Stromal cell of bone marrow (primary cell): ENCODE measurements at places on chromosomes 7 and 10.

DNA sequence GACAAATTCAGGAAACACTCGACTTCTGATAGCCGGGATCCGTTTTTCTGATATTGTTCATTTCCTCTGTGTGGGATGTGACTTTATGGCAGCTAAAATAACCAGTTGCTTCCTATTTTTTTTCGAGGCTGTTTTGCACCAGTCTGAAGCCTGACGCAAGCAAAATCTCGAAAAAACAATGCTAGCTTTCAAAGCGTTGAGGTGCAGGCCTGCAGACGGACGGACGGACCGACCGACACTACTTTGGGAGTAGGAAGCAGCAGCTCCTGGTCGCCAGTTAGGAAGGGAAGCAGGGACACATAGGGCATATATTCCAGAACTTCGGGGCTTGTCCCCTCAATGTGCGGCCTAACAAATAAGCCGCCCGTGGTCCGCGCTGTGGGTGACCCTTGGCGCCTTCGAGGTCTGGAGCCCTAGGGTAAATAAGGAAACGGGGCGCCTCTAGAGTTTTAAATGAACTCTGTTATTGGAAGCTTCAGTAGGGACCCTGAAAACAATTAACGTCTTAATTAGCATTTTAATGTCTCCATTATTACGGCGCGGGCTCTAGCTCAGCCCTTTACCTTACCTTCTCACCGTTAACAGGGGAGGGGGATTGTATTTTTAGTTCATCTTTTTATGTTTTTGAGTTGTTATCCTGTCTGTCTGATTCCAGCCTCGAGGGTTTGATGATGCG is 1.3 kb downstream of the HHEX start:
- DNase-seq, result no peak

- peak; percentile 40 for DNase-seq
Observed at GRCh38 chr7:88278881-88279280, 27.8 kb downstream of the STEAP4 start.

- DNase-seq, result no peak
Observed at GRCh38 chr7:3279147-3279818, 21.8 kb upstream of the SDK1 start.

DNA sequence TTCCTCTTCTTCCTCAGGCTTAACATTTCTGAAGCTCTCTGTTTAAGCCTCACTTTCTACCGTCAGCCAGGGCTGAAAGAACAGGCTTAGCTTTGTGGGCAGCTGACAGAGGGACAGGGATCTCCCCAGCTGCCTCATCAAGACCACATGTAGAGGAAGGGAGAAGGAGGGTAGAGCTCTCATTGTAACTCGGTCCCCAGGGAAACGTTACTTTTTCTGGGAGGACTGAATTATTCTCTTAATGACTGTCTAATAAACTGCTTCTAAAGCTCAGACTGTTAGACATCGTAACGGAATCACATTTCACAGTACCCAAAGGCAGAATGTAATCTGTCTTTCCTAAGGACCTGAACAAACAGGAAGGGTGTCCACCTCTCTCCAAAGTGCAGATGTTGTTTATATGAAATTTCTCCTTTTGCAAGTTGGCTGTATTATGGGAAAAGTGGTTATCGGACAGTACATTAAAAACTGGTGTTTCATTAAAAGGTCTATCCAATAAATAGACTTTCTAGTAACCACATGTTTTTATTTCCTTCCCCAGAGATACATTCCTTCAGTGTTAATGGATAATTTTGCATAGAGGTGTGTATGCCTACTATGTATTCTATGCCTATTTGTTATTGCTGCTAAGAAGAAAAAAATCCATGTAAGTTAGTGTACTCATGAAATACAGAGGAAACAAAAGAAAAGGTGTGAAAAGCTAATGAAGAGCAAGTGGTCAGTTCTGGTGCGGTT is 144.2 kb downstream of the CTTNBP2 start:
- DNase-seq, result no peak

DNA sequence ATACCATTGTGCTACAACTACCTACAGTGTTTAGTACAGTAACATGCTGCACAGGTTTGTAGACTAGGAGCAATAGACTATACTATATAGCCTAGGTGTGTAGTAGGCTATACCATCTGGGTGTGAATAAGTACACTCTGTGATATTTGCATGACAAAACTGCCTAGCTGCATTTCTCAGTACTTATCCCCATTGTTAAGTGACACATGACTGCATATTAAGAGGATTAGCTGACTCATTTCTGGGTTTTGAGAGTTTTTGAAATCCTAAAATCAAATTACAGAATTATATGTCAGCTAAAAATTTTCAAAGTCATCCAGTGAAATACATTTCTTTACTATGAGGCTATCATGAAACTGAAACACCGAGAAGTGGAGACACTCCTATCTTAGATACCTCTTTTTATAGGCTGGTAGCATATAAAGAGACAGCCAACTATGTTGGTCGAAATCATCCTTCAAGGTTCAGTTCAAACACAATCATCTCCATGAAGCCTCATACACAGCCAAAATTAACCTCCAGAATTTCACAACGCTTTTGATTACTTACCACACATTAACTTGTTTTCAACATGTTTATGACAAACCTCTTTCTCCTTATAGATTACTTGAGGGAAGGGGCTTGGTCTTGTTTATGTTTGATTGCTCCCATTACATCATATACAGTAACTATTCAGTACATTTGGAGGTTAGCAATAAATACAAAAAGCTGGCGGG is 89.8 kb upstream of the ANK3 start:
- DNase-seq, result no peak

DNA sequence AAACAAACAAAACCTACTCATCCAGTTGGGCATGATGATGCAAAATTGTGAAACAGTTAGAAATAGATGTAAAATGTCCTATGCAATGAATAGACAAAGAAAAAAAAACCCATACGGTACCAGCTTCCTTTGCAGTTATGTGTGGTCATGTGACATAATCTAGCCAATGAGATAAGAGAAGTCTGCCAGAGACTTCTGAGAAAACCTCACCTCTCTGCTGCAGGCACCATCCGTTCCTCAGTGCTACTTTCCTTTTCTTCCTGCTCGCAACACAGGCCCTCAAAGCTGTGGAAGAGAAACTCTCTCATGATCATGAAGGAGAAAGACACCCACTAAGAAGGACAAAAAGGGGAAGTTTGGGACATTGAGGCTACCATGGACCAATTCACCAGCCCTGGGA is 76.8 kb upstream of the CARD11 start:
- no peak for DNase-seq

DNA sequence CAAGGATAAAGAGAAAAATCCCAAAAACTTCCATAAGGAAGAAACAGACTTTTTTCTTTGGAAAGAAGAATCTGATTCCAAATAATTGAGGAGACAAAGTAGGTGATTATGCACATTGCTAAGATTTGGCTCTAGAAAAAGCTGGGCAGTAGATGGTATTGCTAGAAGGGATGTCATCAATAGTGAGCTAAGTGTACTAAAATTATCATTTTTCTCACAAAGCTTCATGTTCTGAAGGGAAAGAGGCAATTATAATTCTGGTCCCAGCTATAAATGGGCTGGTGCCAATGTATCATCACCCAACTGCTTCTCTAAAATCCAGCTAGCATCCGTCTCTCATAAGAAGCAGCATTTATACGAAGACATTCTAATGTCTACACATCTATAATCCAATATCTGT is 23.9 kb downstream of the STEAP1 start:
- DNase-seq, result no peak

DNA sequence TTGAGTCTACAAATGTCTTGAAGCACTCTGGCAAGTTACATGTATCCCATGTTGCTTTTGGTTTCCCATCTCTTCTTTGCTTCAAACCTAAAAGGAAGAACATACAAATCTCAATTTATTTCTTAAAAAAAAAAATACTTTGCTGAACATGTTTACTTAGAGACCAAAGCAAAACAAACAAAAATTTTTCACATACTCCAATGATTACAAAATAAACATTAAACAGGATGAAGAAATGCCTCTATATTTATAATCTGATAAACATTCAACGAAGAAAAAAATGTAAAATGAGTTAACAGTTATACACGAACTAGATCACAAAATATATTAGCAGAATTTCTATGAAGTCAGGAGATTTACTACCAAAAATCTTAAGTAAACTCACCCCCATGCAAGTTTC is 31.3 kb downstream of the FAM204A start:
- peak; percentile 3 for DNase-seq

- no peak for DNase-seq
Observed at GRCh38 chr10:124035928-124036558, 57.4 kb downstream of the CHST15 start.

DNA sequence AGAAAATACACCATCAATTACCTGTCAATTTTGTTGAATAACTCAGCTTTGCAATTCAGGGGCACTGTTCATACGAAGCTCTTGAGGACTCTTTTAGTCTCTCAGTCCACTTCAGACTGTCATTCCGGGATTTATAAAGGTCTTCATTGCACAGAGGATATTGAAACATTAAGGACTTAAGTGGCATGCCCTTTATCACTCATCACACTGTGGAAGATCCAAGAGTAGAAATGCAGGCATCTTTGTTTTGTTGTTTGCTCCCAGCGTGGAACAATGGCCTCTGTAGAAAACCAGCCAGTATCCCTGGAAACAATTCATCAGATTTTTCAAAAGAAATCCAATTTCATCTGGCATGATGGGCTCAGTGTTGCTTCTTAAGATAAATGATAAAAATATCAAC is 66.3 kb upstream of the LRGUK start:
- DNase-seq, result no peak

GRCh38 chr7:143391462-143392404 is 10.6 kb downstream of the ZYX start:
- DNase-seq, result peak; percentile 86

DNA sequence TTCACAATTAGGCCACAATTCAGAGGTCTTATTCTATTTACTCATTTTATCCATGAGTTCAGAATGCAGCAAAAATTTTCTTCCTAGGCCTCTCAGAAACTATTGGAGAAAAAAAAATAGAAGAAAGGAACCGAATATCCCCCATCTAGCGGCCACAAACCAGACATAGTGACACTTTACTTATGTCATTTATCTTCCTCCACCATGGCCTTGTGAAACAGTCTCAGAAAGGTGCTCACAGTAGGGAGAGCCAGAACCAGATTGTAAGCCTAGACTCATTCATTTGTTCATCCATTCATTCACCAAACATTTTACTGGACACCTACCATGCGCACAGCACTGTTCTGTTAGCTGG is 16.0 kb downstream of the CREB3L2 start:
- no peak for DNase-seq

DNA sequence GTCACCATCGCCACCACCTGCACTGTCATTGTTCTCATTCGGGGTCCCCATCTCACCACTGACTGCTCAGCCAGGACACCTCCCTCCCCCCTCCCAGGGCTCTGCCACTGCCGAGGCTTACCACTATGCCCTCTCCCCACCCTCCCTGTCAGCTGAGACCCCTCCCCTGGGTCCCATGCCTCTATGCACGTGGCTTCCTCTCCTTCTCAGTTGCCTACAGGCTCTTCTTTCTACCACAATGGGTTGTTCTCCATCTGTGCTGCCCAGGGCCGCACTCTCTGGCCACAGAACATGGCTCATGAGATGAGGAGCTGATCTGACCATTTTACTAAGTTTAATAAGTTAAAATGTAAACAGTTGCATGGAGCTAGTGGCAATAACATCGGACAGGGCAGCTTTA is 16.1 kb upstream of the EN2 start:
- DNase-seq, result no peak
